ENCODE measurements at places on chromosomes 3 and 15.

DNA sequence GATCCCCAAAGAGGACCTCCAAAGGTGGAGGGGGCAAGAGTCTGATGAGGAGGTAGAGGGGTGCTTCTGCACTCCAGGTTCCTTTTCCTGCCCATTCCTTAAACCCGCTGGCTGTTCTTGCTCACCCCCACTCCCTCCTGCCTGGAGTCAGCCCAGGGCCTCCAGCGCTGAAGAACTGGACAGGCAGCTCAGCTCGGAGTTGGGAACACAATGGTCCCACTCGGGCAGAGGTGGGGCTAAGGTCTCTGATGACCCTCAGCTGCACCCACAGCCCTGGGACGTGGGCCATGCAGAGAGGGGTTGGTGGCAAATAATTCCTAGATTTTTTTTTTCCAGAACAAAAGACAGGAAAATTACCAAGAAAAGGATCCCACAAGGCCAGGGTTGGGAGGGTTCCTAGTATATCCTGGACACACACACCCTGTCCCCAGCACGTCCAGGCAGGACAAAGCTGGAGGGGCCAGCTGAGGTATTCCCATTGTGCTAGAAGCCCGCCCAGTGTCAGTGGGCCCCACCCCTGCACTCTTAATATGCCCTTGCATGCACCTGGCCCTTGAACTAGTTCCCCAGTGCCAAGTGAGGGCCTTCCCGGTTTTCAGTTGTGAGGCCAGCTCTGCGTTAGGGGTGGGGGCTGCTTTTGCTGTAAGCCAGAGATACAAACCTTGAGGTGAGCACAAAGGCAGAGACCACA lies 22.1 kb upstream of the IP6K2 start:
- no peak for DNase-seq

GRCh38 chr3:23199649-23200048 lies 3.5 kb upstream of the UBE2E2 start:
- DNase-seq, result no peak

DNA sequence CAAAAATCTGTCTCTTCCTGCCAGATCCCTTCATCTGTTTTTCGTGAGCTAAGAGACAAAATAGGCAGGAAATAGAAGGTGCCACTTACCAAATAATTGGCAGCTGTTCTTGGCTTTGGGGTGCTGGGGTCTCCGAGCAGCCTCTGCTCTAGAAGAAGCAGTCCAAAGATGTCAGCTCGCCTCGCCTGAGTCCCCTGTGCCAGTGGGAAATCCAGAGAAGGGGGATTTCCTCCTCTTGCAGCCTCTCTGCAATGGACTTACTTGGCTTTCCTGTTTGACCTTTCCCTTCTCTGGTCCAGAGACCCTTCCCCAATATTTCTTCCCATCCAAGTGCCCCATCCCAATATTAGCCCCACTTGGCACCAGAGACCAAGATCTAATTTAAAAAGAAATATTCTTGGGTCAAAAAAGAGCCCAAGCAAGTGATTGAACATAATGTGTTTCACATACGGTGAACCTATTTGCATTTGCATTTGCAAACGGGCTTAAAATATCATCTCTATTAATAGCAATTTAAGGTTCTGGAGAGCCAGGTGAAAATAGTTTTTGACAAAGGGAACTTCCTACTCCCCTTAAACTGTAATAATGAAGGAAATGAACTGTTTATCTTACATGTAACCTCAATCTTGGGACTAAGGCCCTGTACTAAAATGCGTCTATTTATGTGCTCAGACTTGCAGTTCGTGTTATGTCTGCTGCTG lies 23.2 kb downstream of the CD86 start:
- no peak for DNase-seq

DNA sequence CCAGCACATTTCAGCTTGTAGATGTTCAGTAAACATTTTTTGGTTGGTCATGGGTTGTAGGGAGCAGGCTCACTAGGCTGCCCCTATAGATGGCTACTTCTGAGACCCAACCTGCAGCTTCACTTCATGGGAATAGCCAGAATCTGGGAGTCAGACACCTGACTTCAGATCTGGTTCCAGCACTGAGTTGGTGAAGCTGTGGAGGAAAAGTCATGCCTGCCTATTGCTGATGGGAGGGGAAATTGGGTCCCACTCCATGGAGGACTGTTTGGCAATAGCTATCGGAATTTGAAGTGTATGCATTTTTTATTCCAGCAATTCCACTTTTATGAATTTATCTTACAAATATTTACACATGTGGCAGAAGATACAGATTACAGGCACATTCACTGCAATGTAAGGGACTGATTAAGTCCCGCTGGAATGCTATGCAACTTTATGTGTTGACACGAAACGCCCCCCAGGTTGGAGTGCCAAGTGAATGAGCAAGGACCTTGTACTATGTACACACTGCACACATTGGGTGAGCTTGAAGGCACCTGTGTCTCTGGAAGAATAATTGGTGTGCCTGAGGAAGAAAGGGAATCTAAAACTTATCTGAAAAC lies 7.8 kb upstream of the CCR1 start:
- no peak for DNase-seq

- DNase-seq, result no peak
These were observed 27.9 kb upstream of the NTRK3 start for GRCh38 chr15:88284318-88284998.

DNA sequence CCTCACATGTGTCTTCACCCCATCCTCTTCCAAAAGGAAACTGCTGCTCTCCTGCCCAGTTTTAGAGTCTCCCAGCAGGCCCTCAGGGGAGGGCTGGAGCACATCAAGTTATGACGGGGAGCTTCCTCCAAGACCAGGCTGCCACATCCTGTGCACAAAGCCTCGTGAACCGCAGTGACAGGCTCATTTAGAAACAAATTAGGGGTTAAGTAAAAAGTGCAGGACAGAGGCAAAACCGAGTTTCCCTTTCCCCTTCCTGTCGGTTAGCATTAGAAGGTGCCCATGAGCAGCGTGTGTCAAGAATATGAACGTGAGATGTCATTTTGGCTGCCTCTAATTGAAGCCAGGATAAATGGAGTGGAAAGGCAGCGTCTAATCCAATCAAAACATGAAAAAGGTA lies 199.7 kb downstream of the ARRDC4 start:
- no peak for DNase-seq

- DNase-seq, result no peak
These were observed 20.5 kb downstream of the GPR171 start for GRCh38 chr3:151182349-151183079.

DNA sequence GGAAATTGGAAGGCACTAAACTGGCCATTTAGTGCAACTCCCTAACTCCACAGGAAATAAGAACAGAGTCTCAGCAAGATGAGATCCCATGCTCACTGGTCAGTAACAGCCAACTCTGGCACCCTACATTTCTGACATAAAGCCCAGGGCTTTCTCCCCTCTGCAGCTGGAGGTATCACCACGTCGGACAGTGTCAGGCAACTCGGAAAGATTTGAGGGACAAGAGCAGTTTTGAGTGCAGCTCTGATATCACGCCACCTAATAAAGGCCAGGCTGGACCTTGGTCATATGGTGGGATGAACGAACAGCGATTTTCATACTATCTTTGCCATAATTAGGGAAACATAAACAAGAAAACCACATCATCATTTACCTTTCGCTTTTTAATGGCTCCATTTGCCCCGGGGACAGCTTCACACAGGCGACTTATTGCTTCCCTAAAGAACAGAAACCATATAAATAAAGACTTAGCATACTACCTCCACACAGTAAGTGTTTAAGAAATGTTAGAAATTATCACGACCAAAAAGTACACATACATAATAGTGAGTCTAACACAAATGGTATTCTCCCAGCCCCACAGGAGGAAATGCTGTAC lies 12.5 kb downstream of the EID1 start:
- no peak for DNase-seq

DNA sequence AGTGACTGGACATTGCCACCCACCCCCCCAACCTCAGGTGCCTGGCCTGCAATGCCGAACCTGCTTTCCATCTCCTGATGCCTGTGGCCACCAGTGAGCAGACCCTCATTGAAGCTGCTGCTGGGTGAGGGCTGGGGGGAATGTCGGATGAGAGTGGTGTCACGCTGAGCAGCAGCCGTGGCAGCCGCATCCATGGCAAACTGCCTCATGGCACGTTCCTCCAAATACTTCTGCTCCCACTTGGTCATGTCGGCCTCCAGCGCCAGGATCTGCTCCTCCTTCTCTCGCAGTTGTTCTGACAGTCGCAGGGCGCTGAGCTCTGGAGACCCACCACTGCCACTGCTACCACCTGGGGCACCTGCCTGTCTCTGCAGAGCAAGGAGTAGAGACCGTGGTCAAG lies 14.2 kb downstream of the AMOTL2 start:
- no peak for DNase-seq

- DNase-seq, result no peak
These were observed 18.8 kb downstream of the SHF start for GRCh38 chr15:45168751-45169551.

DNA sequence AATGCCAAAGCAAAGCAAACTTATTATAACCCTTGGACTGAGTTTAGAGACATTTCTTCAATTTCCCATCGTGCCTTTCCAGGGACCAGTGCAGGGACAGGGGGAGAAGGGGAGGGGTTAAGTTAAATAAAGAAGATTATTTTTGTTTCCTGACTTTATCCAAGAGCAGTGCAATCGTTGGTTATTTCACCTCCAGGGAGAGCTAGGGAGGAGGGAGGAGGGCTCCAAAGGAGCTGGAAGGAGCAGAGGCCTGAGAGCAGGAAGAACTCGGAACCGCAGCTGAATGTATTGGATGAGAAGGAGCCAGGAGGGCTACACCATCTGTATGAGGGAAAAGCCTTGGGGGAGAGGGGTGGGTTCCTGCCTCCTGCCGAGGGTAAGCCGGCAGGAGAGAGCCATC lies 20.7 kb downstream of the HAPLN3 start:
- no peak for DNase-seq

DNA sequence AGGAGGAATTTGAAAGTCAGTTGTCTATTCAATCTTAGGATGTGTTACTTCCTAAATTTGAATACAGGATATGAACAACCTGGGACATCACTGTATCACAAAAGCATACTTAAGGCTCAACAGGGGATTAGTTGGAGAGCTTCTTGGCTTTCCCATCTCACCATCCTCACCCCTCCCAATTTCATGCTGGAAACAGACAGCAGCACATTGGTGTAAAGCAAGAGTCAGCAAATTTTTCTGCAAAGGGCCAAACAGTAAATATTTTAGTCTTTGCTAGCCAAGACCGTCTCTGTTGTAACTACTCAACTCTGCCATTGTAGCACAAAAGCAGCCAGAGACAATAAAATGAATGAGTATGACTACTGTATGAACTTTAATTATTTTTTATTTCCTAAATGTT lies 94.9 kb downstream of the ERC2 start:
- DNase-seq, result no peak

GRCh38 chr3:177119829-177120228 lies 77.5 kb downstream of the TBL1XR1 start:
- DNase-seq, result no peak

DNA sequence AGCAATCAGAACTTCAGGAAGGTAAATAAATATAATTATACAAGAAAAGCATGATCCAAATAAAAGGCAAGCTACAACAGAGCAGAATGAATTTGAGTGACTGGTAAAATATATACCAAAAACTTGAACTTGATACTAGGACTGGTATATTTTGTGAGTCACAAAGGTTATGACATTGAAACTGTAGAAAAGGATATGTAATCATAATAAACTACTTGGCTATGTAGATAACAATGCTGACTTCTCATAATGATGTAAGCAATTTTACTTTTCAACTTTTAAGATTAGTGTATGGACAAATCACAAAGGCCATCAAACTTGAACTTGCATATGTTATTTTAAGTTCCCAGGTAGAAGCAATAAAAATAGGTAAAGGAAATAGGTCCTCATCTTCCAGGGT lies 384.5 kb upstream of the NECTIN3 start:
- no peak for DNase-seq

DNA sequence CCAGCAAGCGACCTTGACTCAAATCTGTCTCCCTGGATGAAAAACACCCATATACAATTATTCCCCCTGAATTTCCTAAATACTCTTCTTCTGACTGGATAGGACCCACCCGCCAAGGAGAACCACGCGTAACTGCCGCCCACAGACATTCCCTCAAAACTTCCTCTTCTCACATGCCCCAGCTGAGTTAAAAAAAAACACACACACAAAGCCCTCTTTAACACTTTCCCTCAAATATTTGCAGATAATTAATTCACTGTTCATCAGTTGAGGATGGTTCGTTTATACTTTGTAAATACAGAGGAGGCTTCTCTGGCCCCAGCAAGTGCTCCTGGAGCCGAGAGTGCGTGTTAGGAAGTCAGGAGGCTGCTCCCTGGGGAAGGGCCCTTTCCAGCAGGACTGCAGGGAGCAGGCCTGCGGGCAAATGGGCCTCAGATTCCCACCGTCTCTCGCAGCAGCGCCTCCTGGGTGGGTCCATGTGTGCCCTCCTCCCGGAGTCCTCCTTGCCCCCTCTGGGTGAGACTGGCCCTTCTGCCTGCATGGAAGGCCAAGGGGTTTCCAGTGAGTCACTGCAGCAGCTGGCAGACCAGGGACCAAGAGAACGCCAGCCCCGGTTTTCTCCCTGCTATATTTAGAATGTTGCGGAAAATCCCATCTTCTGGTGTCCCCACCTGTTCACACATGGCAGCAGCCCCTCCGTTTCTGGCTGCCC lies 46.8 kb downstream of the MGLL start:
- no peak for DNase-seq

GRCh38 chr15:93031103-93031464 lies 57.9 kb downstream of the RGMA start:
- DNase-seq, result no peak

GRCh38 chr3:30286007-30286669 lies 320.3 kb upstream of the TGFBR2 start:
- DNase-seq, result no peak

DNA sequence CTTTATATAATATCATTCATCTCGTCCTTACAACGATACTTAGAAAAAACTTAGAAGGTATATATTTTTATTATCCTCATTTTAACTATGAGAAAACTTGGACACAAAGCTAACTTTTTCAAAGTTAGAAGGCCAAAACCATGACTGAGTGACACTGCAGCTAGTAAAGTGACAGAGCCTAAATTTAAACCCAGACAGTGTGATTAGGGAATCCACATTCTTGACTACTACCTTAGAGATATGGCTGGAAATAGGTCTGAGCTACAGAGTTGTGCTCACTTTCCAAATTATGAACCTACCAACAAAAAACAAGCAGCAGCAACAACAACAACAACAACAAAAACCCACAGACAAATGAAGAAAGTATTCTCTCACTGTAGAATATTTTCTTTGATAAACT lies 236.2 kb downstream of the SCAPER start:
- no peak for DNase-seq

DNA sequence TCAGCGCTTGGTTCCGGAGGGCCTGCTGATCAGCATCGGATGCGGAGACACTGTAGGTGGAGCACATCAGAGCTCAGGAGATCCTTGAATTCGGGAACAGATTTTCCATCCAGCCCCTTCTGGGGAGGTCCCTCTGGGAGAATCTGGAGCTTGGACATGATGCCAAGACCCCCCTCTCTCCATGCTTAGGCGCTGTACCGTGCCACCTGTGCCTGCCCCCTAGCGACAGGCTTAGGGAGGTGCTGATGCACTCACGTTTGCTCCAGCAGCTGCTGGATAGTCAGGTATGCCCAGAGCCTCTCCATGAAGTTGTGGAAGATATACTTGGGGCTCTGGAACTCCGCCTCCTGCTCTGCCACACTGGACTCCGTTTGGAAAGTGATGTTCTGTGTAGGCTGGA lies 9.7 kb downstream of the ITIH4 start:
- no peak for DNase-seq

All from stimulated activated naive CD4-positive, alpha-beta T cell treated with Interleukin-2 at 50 U/mL for 16 hours (primary cell).